ENCODE measurements at places on chromosomes 3 and 15.

DNA sequence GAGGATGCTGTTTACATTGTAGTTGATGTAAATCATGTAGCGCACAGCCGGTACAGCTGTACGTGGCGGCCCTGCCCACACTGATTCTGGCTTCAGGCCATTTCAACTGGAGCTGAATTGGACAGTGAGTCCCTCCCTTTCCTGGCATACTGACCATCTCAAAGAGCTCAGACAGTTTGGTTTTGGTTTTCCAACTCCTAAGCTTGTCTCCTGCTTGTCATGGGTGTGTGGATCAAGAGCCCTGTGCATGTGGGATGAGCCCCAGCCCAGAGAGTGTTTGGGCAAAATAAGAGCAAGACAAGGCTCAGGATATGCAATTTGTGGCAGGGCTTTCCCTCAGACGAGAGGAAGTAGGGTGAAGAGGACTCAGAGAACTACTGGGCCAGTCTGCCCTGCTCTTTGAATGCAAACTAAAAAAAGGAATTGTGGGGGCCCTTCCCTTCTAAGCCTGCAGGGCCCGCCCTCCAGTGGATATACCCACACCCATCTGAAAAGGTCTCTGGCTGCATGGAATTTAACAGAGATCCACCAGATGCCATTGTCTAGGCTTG is 13.3 kb downstream of the ITGA11 start:
- no peak for DNase-seq

- DNase-seq, result no peak
These were observed 218.5 kb upstream of the CMC1 start for GRCh38 chr3:28022916-28023315.

DNA sequence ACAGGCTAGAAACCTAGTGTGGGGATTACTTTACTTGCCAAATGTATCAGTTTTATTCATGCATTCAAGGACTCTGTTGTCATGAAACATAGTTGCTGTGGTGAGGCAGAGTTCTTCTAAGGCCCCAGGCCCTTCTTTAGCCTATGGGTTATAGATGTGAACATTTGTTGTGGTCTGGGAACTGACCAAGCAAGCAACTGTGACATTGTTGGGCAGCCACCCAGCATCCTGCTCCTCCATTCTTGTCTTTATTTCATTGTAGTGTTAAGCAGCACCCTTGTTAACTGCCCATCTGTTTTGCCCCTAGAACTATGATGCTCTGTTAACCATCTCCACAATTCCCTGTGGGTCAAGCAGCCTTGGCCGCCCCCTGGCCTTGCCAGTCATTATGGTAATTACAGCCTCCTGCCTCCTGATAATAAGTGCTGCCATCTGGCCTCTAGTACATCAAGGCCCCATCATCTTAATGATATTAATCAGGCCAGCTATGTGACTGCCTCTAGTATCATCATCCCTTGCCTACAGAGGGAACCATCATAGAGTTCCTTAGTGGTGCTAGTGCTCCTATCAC is 12.2 kb upstream of the IFT57 start:
- DNase-seq, result no peak

GRCh38 chr3:122067214-122067550 is 12.0 kb downstream of the CD86 start:
- DNase-seq, result no peak

GRCh38 chr3:149371723-149372114 is 5.7 kb downstream of the TM4SF1 start:
- DNase-seq, result no peak

DNA sequence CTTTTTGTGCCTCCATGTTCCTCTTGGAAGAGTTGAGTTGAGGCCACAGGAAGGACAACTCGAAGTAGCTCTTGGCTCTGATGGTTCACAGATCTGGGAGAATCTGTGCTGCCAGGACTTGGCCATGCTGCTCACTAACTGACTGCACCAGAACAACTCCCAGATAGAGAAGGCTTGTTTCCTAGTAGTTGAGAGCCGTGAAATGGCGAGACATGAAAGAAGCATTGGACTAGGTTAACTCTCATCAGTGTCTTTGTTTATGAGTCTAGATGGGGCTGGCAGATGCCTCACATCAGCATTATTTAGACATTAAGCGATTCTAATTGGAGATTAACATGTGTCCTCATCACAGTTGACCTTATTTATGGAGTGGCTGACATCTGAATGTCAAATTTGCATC is 92.9 kb upstream of the AGBL1 start:
- DNase-seq, result no peak

All from AG09309 (cell line).